Breast epithelium (tissue), 4 donors: ENCODE measurements at places on chromosomes 5 and 9. TPM values are rescaled to one million over a fixed set of nuclear protein-coding genes. Genes with fewer than 3 reads are reported as not detected.

FST gene
- 7.6 TPM for total RNA-seq

DNA sequence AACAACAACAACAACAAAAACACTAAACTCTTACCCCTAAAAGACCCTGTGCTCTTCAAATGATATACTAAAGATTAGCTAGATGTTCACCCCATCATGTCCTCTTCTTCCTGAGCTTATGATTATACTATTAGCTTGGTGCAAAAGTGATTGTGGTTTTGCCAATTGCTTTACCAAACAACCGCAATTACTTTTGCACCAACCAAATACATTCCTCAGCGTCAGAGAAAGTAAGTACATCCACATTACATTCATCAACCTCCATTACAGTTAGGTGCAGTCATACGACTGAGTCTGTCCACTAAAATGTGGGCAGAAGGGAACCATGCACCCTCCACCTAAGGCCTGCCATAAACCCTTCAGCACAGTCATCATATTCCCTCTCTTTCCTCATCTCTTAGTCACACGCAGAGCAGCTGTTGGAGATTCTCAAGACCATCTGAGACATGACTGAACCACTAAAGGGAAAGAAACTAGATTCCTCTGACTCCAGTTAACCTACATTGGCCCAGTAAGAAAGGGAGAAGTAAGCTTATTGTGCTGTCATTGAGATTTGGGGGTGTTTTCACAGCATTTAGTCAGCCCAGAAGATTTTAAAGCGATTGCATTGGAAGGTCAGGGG lies 181.6 kb upstream of the TLE4 start:
- H3K4me1 ChIP-seq = no peaks in the 10 kb centered on the region
- no peak overlapping the region for H3K27ac ChIP-seq
- H3K36me3 ChIP-seq = no peaks in the 10 kb centered on the region
- no peak for DNase-seq

PCDHGB7 gene
- 16.0 TPM for total RNA-seq

DNA sequence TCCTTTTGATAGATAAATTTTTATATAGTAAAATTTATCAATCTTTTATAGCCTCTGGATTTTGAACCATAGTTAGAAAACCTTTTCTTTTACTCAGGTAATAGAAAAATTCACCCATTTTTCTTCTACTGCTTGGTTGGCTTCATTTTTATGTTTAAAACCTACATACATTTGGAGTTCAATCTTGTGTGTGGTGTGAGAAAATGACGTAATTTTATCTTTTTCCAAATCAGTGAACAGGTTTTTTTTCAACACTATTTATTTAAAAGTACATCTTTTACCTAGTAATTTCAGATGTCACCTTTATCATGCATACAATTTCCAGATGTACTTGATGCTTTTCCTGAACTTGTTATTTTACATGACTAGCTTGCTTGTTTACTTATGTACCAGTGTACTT lies 200.2 kb downstream of the TRIM36 start:
- peaks cover 3% of the 10 kb centered on the region for H3K36me3 ChIP-seq
- no peak overlapping the region for H3K4me3 ChIP-seq
- no peaks in the 10 kb centered on the region for H3K4me1 ChIP-seq
- no peak for DNase-seq

DNA sequence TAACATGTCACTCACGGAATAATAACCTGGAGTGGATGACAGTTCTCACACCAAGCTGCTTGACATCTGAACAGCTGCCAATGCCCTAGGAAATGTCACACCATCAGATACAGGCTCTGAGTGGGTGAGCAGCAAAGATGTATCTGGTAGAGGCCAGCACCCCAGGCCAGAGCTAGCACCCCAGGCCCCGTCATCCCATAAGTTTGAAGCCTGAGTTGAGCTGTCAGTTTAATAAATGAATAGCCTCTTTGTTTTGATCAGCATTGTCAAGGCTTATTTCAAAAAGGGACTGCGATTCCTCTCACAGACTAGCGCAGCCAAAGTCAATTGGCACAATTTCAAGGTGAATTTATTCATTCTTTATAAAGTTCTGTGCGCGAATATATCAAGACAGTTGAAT lies 1327.1 kb downstream of the MAT2B start:
- no peaks in the 10 kb centered on the region for H3K4me1 ChIP-seq
- no peak for DNase-seq
- H3K27ac ChIP-seq = no peak overlapping the region

GRCh38 chr5:151630088-151630487 lies 39.0 kb upstream of the FAT2 start:
- H3K4me3 ChIP-seq = no peak overlapping the region
- no peak overlapping the region for H3K27ac ChIP-seq
- no peaks in the 10 kb centered on the region for H3K27me3 ChIP-seq
- H3K4me1 ChIP-seq = no peaks in the 10 kb centered on the region
- H3K36me3 ChIP-seq = no peaks in the 10 kb centered on the region
- DNase-seq = no peak

- no peaks in the 10 kb centered on the region for H3K4me1 ChIP-seq
- DNase-seq = peak; percentile 34
- H3K4me3 ChIP-seq = no peak overlapping the region
Measured at GRCh38 chr5:1725641-1726468, 73.8 kb downstream of the MRPL36 start.

FBXO38 gene
- 80.9 TPM for total RNA-seq

SAXO1 gene
- not detected for total RNA-seq

GRCh38 chr5:58266402-58266801 lies 193.5 kb downstream of the PLK2 start:
- H3K27me3 ChIP-seq = no peaks in the 10 kb centered on the region
- no peak overlapping the region for H3K27ac ChIP-seq
- DNase-seq = no peak
- H3K4me1 ChIP-seq = no peaks in the 10 kb centered on the region

- no peak overlapping the region for H3K27ac ChIP-seq
- H3K27me3 ChIP-seq = no peaks in the 10 kb centered on the region
- no peak overlapping the region for H3K4me3 ChIP-seq
- no peaks in the 10 kb centered on the region for H3K4me1 ChIP-seq
- no peaks in the 10 kb centered on the region for H3K36me3 ChIP-seq
Measured at GRCh38 chr9:2755285-2755684, 38.0 kb downstream of the KCNV2 start.

STPG3 gene
- not detected for total RNA-seq

DNA sequence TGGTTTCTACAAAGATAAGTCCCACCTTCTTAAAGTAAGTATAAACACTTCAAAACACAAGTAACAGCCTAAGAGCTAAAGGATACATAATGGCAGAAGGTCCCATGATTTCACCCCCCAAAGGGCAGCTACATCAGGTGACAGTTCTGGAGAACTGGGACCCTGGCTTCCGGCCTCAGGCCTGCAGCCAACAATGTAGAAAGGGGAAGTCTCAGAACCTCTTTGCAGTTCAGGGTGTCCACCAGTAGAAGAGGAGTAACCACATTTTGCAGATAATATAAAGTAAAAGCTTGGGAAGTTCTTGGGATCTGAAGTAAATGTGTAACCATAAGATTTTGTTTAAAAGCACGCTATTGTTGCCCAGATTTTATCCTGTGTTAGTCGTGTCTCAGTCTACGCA lies 267.4 kb upstream of the VLDLR start:
- DNase-seq = no peak
- no peak overlapping the region for H3K27ac ChIP-seq
- H3K36me3 ChIP-seq = no peaks in the 10 kb centered on the region
- H3K27me3 ChIP-seq = no peaks in the 10 kb centered on the region
- no peaks in the 10 kb centered on the region for H3K4me1 ChIP-seq
- H3K4me3 ChIP-seq = no peak overlapping the region

ADAMTS6 gene
- total RNA-seq = 1.4 TPM

RNF44 gene
- 17.1 TPM for total RNA-seq

GRCh38 chr9:98457726-98458370 lies 202.4 kb upstream of the TBC1D2 start:
- no peaks in the 10 kb centered on the region for H3K36me3 ChIP-seq
- no peaks in the 10 kb centered on the region for H3K4me1 ChIP-seq
- H3K4me3 ChIP-seq = no peak overlapping the region
- no peak overlapping the region for H3K27ac ChIP-seq

GRCh38 chr5:10329446-10329819 lies 21.7 kb upstream of the CMBL start:
- H3K27ac ChIP-seq = peak overlapping the region; percentile 72
- DNase-seq = no peak

- no peak for DNase-seq
- H3K4me1 ChIP-seq = no peaks in the 10 kb centered on the region
- no peak overlapping the region for H3K4me3 ChIP-seq
- H3K27me3 ChIP-seq = no peaks in the 10 kb centered on the region
Measured at GRCh38 chr9:118962426-118962825, 406.8 kb downstream of the BRINP1 start.

DNA sequence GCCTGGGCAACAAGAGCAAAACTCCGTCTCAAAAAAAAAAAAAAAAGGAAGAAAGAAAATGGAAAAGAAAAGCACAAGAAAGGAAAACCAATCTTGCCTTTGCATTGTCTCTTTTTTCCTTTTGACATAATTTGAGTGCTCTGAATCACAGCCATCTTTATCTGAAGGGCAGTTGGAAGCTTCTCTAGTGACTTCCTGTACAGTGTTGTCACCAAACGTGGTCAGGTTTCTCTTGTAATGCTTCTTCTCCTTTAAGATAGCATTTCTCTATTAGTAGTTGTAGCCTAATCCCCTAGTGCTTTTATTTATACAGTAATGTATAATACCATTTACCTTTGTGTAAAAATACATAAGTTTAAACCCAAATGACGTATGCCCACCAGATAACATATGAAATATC lies 18.1 kb downstream of the PRKACG start:
- no peak for DNase-seq
- H3K4me1 ChIP-seq = no peaks in the 10 kb centered on the region
- no peaks in the 10 kb centered on the region for H3K36me3 ChIP-seq
- H3K4me3 ChIP-seq = no peak overlapping the region

- H3K36me3 ChIP-seq = no peaks in the 10 kb centered on the region
- H3K4me1 ChIP-seq = no peaks in the 10 kb centered on the region
- H3K4me3 ChIP-seq = no peak overlapping the region
- no peaks in the 10 kb centered on the region for H3K27me3 ChIP-seq
- no peak overlapping the region for H3K27ac ChIP-seq
Measured at GRCh38 chr5:82813861-82814260, 263.3 kb downstream of the TMEM167A start.

NTNG2 gene
- under 0.01 TPM for total RNA-seq

MTAP gene
- total RNA-seq = 20.8 TPM

IFNA13 gene
- not detected for total RNA-seq

TOR2A gene
- total RNA-seq = 9.6 TPM

DNA sequence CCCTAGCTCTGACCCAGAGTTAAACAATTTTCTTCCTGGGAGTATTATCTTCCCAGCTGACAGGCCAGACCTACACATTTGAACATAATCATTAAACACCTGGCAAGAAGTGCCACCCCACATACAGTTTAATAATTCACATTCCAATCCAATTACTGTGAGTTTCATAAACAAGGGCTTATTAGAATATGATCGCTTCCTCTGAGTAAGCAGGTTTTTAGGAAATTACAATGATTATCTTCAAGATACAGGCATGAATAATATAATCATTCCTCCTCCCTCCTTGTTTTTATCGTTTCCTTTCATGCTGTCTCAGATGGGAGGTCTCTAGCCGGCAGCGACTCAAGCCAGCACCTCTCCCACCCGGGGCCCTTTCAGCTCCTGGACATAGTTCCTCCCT lies 15.8 kb upstream of the KIF4B start:
- no peak for DNase-seq
- H3K4me3 ChIP-seq = no peak overlapping the region
- no peaks in the 10 kb centered on the region for H3K27me3 ChIP-seq
- H3K36me3 ChIP-seq = no peaks in the 10 kb centered on the region

GRCh38 chr5:124704594-124705284 lies 41.7 kb downstream of the ZNF608 start:
- no peak for DNase-seq
- no peaks in the 10 kb centered on the region for H3K36me3 ChIP-seq
- H3K27me3 ChIP-seq = no peaks in the 10 kb centered on the region

DNA sequence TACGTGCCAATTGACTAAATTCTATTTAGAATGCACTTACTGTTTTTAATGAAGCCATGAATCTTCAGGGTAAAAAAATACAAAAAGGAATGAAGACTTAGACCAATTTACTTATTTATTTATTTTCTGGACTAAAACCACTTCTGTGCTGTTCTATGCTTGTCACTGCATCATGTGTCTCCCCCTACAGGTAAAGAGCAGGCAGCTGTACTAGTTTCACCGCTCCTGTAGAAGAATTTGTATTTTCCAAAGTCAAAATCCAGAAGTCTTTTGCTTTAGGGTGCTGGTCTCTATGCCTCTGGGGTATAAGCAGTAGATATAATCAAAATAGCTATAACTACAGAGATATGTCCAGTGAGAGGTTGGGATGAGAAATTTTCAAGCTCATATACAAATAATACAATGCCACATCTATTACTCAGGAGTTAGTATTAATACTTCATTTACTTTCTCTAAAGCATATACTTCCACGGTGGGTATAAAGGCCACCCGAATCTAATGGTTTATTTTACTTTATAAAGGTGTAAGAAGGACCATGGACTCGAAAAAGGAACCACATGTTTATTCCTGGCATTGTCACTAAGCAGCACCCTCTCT lies 591.5 kb downstream of the RAB3C start:
- no peaks in the 10 kb centered on the region for H3K4me1 ChIP-seq
- no peaks in the 10 kb centered on the region for H3K36me3 ChIP-seq
- H3K27me3 ChIP-seq = no peaks in the 10 kb centered on the region
- no peak for DNase-seq

RASEF gene
- total RNA-seq = not detected

PLAC8L1 gene
- total RNA-seq = not detected

TMEM215 gene
- total RNA-seq = not detected

DNA sequence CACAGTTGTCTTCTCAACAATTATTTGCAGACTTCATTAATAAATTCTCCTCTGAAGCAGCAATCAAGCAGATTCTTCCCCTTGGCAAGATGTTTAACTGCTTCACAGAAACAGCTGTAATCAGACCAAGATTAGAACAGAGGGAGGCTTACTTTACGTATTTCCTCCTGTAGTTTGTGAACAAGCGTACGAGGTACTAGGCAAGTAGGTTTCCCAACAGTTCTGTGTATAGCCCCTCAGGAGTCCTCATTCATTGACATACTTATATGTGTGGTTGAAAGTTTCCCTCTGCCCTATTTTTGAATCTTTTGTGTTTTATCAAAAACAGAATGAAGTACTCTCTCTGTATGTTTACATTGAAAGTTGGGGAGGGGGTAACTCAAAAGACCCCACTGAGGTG lies 128.0 kb downstream of the SPATA31D1 start:
- H3K27ac ChIP-seq = no peak overlapping the region
- no peaks in the 10 kb centered on the region for H3K4me1 ChIP-seq
- H3K27me3 ChIP-seq = no peaks in the 10 kb centered on the region
- DNase-seq = no peak
- no peaks in the 10 kb centered on the region for H3K36me3 ChIP-seq
- H3K4me3 ChIP-seq = no peak overlapping the region

DNA sequence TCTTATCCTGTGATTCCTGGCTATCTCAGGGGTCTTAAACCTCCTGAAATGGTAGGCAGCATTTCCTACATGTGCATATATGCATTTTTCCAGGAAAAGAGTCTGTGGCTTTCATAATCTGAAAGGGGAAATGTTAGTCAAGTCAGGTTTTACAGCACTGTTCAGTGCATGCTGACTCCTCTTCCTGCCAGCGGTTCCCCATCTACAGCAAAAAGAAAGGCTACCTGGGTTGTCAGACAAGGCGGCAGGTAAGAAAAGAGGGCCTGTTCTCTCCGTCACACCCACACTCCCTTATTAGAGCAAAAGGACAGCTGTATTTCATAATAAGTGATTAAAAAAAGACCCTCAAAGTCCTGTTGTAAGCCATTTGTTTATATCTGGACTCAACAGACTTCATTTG lies 4.3 kb upstream of the SPATA6L start:
- H3K4me3 ChIP-seq = no peak overlapping the region
- H3K4me1 ChIP-seq = no peaks in the 10 kb centered on the region
- DNase-seq = no peak
- no peak overlapping the region for H3K27ac ChIP-seq
- H3K36me3 ChIP-seq = no peaks in the 10 kb centered on the region
- H3K27me3 ChIP-seq = no peaks in the 10 kb centered on the region
